ENCODE measurements at places on chromosomes 1 and 21.

DNA sequence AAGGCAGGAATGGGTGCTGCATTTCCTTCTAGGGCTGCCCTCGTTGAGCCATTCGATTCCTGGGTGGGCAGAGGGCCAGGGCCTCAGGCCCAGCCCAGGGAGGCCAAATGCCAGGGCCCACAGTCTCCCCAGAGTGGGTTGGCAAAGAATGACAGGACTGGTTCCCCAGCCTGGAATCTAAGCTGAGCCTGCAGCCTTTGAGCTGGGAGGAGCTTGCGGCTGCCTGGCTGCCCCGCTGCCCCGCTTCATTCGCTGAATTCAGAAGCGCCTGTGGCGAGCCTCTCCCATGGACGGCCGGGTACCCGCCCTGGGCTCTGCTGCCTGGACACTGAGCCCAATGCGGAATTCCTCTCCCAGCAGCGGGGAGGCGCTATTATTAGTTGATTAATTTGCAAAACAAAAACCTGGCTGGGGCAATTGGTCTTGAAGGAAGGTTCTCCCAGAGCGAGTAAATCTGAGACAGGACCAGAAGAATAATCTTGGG is 32.3 kb upstream of the TARDBP start:
- no peak for DNase-seq

- DNase-seq, result no peak
Measured at GRCh38 chr21:41759926-41760325, 6.9 kb downstream of the RIPK4 start.

- no peak for DNase-seq
Measured at GRCh38 chr1:39204441-39205081, at the start of gene MACF1. TSS of gene MACF1 (plus strand) at chr1:39204695. CDS start at chr1:39205023, 328 bp downstream.

GRCh38 chr21:17513214-17514123 is 626 bp downstream of the CXADR start:
- DNase-seq, result peak; percentile 45

DNA sequence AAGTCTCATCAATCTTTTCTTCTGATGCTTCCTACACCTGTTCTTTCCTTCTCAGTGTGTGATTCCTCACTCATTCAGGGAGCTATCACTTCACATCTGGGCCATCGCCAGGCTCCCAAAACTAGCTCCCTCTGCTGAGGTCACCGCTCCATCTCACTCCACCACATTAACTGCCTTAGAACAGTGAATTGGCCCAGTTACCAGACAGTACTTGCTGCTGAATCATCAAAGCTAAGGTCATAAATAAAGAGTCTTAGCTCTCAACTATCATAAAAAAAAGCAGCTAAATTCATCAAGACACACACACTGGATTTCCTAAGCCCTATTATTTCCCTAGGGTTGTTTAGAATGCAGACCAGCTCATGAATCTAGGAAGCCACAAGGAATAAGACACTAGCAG is 18.8 kb upstream of the SRM start:
- no peak for DNase-seq

DNA sequence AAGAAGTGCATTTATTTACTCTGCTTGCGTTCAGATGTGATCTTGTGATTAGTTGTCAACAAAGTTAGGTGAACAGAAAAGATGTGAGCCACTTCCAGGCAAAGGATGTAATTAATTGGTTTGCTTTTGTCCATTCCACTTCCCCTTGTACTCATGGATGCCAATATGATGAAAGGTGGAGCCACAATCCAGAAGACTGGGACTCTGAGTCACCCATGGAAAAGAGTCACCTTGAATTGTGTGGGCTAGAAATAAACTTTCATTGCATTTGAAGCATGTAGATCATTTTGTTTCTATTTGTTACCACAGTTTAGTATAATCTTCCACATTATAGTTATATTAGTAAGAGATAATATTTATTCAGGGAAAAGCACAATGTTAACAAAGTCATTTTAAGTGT is 684.2 kb downstream of the LTN1 start:
- DNase-seq, result no peak

DNA sequence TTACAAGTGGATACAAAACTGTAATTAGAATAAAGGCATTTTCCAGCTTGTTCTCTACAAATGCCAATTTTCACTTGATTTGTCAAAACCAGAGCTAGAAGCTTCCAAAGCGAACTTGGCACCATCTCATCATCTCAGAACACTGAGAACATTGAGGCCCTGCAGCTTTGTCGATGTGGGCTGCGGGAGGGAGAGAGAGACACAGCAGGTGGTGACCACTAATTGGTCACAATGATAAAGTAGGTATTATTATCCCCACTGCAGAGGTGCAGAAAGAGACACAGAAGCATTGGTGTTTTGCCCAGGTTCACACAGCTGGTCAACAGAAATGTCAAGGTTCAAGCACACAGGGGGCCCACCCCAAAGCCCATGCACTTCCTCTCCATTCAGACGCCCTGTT is 72.2 kb upstream of the KRTAP19-8 start:
- DNase-seq, result no peak

DNA sequence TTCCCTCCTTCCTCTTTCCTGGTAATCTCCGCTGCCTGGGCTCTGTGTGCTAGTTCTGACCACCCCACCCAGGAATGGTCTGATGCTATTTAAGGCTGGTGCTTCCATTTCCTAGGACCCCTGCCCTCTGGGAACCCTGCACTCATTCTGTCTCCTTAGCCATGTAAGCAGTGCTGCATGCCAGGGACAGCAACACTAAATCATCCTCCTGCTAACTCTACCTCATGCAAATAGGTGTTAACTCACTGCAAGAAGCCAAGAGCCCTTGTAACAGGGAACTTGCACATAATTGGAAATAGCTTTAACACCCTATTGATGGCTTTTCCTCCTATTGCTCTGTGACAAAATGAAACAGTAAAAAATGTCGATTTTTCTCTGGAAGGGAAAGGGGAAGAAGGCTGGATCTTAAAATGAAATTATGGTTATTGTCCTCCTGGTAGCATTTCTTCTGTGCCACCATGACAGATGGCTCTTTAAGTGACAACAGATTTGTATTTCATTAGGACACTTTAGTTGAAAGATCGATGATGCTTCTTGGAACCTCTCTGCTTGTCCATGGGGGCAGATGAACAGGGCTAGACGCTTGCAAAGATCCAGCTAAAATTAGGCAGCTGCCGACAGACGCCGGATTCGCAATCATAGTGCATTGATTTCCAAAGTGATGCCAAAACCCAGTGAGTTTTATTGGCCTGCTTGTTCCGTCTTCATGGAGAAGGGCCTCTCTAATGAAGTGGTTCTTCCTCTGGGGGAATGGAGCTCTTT is 551.7 kb downstream of the MATN1 start:
- no peak for DNase-seq

DNA sequence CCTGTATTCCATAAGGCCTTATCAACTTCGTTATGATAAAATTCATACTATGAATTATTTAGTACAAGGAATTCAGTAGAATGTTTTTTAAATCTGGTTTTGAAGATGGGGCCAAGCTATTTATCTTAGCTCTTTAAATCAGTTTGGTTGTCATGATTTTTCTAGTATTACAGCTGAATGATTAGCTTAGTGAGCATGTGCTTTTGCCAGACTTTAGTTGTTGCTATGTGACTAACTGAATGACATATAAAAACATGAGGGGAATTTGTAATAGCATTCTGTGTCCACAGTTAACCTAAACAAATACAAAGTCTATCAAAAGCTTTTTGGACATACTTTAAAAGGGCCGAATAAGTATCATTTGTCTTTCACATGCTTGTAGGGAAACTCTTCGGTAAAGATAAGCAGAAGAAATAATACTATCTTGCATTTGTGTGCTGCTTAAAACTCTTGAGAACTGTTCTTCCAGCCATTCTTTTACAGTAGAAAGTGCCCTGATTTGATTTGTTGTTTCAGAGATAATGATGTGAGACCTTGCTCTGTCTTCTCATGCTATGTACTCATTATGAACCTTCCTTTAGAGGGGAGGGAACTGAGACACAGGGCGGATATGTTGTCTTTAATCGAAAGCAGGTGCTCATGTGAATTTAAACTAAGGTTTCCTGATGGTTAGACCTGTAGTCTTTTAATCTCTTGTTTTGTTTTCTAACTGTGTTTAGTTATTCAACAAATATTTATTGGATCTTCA is 18.8 kb downstream of the NEK7 start:
- no peak for DNase-seq

- DNase-seq, result no peak
Measured at GRCh38 chr1:172673761-172674160, 14.9 kb downstream of the FASLG start.

GRCh38 chr1:35769188-35769758 is 505 bp downstream of the CLSPN start:
- peak; percentile 77 for DNase-seq

GRCh38 chr1:231676487-231676886 is 49.9 kb downstream of the DISC1 start:
- no peak for DNase-seq

DNA sequence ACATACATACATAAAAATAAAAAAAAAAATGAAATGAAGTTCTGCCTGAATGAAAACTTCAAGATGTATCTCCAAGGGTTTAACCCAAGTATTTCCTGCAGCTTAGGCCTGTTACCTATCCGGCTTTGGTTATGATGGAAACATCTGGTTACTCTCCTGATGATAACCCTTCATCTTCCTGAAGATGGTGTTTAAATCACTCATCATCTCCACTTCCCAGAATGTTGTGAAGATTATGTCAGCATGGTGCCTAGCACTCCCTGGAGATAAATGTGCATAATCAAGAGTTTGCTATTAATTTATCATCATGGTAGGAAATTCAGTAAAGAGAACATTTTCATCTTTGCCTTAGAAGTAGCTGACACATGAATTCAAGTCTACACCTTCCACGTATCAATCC is 52.9 kb upstream of the ZNF326 start:
- DNase-seq, result no peak

DNA sequence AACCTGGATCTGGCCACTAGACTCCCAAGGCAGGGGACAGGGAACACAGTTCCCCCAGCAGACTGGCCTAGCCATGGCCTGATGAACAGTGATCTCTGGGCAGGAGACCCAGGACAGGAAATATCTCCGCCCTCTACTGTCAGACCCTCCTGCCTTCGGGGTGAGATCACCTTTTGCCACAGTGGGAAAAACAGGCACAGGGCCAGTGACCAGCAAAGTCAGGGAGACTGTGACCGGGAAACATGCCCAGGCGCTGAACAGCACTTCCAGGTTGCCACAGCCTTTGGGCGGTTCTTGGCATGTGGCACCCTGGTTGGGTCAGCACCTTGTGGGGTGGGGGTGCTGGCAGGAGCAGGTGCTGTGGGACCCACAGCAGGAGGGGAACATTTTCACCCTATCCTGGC is 8.9 kb upstream of the ZNF669 start:
- DNase-seq, result no peak

DNA sequence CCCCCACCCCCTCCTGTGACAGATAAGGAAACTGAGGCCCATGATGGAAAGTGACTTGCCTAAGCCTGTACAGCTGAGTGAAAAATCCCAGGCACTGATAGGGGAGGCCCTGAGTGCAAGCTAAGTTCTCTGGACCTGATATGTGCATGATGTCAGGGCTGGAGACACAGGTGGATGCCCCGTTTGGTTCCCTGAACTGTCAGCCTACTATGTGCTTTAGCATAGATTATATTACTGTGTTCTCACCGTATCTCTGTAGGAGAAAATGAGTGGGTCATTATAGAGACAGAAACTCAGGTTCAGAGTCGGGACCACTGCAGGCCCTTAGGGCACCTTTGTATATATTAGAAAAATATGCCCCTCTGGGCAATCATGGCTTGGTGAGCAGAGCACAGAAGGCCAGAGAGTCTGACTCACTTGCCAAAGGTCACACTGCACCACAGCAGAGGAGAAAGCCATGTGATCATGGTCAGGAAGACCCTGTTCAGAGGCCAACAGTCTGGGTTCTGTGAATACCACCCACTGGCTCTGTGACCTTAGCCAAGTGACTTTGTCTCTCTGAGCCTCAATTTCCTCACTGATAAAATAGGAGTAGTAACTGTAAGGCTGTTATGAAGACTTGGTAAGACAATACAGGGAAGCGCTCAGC is 145.8 kb upstream of the WNT4 start:
- no peak for DNase-seq

DNA sequence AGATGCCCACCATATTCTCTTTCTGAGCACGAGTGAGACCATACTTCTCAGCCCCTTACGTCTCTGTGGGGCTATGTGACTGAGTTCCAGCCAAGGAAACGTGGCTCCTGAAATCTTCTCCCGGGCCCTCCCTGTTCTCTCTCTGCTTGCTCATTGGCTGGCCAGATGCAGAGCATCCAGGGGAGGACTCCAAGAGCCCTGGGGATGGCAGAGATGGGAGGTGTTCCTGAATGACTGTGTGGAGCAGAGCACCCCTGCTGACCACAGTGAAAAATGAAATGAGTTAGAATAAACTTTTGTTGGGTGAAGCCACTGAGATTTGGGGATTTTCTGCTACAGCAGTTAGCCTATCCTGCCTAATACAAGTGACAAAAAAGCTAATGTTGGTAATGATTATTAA is 23.8 kb downstream of the KIAA0040 start:
- no peak for DNase-seq

DNA sequence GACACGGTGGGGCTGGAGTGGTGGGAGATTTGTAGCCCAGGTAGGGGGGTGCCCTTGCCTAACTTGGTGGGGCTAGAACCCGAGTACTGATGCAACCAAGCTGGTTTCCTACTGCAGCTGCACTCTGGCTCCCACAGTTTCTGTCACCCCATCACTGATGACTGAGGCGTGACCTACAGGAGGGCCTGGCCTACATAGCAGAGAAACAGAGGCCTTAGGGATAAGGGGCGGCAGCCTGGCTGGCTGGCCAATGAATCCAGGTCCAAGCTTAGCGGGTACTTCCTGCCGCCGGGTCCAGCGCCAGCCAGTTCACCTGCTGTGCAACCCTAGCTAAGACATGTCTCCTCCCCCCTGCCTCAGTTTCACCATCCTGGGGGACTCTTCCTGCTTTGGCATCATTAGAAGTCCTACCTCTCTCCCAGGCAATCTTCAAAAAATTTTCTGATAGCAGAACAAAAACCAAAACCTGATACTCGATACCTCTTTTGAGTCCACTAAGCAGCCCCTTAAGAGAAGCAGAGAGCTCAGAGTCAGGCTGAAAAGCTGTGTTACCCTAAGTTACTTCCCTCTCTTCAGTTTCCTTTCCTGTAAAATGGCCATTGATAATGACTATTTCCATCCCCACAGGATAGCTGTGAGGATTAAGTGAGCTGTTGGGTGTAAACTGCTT is 27.3 kb upstream of the RNF19B start:
- DNase-seq, result no peak

GRCh38 chr21:46559291-46559983 is 45.4 kb downstream of the S100B start:
- DNase-seq, result no peak

GRCh38 chr1:51504806-51505525 is 14.1 kb downstream of the EPS15 start:
- no peak for DNase-seq

GRCh38 chr1:31300193-31300592 is 3.4 kb downstream of the ZCCHC17 start:
- no peak for DNase-seq

GRCh38 chr1:86016076-86016759 is 140.4 kb downstream of the COL24A1 start:
- DNase-seq, result no peak

All from NCI-H187 (cell line).